NCI-H446 (cell line): ENCODE measurements at places on chromosomes 6 and 20.

DNA sequence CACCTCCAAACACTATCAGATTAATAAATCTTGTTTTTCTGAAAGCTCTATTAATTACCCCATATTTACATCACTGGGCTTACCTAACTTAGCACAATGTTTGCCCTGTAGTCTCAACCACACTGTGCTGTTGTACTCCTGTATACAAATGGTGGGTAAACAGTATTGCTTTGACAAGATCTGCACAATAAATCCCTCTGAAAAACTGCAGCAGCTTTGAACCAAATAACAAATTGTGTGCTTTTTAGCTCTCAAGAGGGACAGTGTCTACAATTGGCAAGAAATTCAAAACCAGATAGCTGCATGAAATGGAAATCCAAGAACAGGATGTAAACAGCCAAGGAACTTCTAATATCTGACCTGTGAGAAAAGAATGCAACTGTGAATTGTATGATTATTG lies 10.4 kb downstream of the KIF6 start:
- DNase-seq, result no peak

GRCh38 chr20:17431621-17432364 lies 99.4 kb downstream of the BFSP1 start:
- DNase-seq, result peak; percentile 76

GRCh38 chr6:78340755-78341154 lies 526.6 kb upstream of the IRAK1BP1 start:
- DNase-seq, result no peak

DNA sequence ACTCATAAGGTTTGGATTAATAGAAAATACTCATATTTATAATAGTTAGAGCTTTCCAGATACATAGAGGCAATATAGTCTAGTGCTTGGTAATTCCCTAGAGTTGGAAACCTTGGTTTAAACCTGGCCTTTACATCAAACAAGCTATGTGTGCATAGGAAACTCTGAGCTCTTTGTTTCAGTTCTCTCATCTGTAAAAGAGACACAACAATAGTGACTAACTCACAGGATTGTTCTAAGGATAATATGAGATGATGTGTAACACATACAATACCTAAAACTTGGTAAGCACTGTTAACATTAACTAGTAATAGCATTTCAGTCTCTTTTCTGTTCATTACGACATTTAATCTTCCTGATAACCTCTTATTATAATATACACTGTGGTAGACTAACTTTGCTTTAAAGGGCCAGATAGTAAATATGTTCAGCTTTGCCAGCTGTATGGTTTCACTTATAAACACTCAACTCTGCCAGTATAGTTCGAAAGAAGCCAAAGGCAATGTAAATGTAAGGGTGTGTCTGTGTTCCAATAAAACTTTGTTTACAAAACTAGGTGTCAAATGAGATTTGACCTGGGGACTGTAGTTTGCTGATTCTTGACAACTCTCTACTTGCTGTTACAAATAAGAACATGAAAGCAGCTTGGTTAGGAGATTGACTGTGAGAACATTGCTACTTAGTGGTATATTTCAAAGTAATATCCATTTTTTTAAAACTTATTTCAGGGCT lies 370.6 kb upstream of the FLRT3 start:
- DNase-seq, result no peak

GRCh38 chr6:15255481-15255880 lies 9.6 kb downstream of the JARID2 start:
- no peak for DNase-seq

GRCh38 chr6:9540534-9541126 lies 874.2 kb downstream of the TFAP2A start:
- DNase-seq, result peak; percentile 7

DNA sequence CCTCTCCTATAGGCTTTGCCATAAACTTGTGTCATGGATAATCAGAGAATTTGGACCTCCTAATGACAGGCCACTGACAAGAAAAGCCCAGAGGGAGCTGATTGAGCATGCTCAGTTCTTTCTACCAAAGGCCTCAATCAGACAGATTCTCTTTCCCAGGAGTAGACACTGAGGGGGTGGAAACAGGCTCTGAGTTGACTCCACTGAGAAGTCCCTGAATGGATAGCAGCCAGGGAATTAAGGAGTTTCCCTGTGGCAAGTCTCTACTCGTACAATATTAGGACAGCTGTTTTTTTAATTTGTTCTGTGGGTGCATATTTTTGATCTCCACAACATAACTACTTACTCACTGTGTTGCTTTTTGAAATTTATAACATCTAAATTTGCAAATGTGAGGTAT lies 63.3 kb downstream of the SLC16A10 start:
- no peak for DNase-seq

DNA sequence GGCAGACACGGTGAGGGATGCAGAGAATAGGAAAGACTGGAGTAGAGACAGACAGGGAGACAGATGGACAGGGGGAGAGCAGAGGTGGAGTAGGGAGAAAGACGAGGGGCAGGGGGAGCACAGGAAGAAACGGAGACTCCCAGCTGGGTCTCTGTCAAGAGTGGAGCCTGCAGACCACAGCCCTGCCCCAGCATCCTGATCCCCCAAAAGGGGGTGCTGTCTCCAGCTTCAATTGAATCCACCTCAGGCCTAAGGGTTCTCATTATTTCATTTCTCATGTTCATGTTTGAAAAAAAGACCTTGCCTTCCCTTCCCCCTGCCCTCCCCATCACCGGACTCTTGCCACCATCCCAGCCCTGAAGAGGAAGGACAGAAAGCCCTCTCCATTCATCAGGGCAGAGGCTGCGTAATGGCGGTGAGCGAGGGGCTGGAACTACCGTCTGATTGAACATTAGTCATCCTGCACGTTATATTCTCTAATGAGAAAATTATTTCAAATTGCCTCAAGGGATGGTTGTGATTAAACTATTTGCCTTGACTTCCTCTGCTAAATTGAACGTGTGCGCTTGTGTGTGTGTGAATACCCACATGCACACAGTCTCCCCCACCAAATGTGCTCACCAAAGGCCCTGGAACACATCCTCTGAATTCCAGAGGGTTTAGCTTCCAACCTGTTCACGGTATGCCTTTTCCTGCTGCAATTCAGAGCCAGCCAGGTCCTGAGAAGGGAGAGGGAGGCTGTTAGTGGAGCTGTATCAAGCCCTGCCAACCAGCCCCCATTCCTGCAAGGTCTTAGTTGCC lies 98.3 kb downstream of the CDC5L start:
- no peak for DNase-seq

DNA sequence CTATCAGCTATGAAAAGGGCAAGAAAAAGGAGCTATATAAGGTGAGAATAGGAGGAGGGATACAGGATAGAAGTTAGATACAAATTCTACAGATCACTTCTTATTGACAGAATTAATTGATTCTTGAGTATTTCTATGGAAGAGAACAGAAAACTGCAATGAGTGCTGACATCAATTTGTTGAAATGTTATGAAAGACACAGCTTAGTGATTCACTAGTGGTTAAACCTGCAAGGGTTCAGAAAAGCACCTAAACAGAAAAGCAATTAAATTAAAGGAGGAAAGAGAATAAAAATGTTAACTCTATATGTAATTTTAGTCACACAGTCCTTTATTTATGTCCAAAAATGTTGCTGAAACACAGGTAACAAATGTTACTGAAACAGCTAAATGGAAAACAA lies 254.4 kb upstream of the RUNX2 start:
- no peak for DNase-seq

DNA sequence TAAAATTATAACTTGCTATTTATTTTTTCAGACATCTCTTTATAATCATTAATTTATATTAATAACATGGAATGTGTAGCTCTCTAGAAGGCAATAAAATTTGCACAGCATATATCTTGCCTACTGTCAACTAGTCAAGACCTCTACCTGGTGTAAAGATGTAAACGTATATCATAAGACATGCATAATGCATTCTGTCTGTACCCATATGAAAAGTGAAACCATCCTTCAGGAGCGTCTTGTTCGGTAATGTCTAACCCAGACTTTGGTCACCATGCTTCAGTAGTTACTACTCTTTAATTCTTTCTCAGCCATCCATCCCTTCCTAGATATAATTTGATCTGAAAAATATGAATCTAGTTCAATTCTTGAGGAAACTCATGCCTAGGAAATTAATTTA lies 21.0 kb downstream of the CEP43 start:
- DNase-seq, result no peak

DNA sequence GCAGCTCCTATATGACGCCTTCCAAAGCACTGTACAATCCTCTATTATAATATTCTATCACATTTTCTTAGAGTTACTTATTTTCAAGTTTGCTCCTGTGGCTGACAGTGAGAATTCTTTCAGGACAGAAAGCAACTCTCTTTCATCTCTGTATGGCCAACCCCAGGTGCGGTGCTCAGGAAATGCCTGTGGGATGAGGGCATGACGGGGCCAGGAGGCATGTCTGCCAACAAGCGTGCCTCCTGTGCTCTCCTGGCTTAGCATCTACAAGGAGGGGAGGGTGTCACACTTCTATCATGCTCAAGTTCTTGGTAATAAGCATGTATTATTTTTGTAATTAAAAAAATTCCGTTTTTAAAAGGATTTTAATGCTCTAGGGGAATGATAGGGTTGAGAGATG lies 11.4 kb downstream of the MRPL14 start:
- DNase-seq, result no peak

DNA sequence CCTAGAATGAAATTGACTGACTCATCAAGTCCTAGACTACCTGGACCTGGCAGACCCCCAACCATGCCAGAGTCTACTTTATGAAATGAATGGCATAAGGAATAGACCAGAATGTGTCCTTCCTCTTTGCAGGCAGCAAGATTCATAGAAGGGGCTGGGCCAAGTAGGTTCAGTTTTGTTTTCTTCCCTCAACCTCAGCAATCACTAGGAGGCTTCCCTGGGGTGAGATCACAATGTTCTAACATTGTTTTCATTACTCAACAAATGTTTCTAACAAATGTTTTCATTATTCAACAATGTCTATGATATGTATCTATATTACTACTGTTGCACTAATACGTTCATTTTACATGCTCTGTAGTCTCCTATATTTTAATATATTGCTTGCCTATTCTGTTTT lies 8.4 kb upstream of the FAM162B start:
- DNase-seq, result no peak

- no peak for DNase-seq
Measured at GRCh38 chr6:128471907-128472306, 48.5 kb downstream of the PTPRK start.

DNA sequence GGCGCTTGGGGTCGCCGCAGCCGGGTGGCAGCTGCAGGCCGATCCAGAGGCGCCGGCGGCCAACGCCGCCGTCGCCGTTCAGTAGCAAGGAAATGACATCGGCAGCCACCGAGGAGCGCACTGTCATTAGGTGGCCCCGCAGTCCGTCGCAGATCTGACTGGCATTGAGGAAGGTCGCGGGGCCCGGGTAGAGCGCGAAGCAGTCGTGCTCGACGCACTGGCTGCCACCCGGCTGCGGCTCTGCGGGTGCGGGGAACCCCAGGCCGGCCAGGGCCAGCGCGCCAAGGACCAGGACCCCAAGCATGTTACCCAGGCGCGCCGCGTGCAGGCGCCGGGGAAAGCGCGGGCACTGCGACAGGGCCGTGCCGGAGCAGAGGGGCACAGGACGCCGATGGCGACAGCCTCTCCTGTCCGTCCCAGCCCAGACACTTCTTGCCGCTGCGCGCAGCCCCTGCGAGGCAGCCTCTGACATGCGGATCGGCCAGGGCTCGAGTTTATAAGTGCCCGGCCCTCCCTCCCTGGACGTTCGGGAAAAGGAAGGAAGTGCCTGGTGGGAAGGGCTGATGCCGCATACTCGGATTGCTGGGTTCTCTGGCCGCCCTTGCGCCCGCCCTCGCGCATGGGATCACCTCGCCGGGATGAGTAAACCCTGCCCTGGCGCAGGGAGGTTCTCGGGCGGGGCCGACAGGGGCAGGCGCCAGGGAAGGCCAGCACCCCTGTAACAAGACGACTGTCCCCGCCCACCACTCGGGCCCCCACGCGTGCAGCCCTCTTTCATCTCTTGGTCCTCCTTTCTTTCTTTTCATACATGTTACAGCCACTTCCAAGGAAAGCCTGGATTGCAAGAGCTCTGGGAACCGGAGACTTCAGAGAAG lies at the start of gene THBD:
THBD (minus strand) TSS at position 472 of the 875 bp plus-strand sequence; CDS start at position 304, 168 bp downstream.
- no peak for DNase-seq

- no peak for DNase-seq
Measured at GRCh38 chr6:13515912-13516311, 28.5 kb upstream of the GFOD1 start.

DNA sequence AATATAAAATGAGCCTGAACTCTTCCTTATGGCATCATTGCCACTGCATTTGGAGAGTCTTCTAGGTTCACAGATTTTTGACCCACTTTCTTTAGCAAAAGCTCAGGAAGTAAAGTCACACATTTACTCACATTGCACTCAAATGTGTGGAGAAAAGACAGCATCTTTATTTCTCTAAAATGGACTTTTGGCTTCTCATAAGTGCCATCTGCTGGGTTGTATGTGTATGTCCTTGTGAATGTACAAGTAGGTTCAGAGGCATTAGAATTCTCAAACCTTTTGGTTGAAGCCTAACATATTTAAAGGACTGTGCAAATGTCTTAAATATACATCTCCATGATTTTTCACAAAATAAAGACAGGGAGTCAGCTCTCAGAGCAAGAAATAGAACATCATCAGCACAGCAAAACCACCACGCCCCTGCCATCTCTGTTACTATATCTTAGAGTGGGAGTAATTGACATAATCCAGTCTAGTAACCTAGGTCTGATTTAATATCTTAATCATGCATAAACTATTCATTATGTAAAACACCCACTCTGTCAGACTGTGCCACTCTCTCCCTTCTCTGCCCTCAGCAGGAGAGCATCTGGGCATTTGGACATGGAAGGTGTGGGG lies 42.2 kb upstream of the SPTLC3 start:
- DNase-seq, result no peak

GRCh38 chr20:50297498-50298376 lies 107.1 kb downstream of the CEBPB start:
- DNase-seq, result no peak

DNA sequence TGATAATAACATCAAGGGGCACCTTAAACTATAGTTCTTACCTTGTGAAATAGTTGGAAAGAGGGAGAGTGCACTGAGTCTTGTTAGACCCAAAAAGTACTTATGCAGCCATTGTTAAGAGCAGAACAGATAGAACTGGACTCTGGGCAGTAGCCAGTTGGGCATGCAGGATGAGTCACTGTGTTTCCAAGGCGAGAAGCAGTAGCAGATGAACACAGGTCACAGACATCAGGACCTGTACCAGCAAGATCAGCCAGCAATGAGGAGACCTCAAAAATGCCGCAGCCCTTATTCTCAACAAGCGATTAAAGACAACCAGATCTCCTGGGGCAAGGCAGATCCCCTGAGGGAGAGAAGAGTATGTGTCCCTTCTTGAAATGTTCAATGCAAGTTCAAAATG lies 79.0 kb downstream of the SAMD3 start:
- no peak for DNase-seq
